NCI-H2171 treated with DMSO at 0.1 percent for 48 hours (cell line): ENCODE measurements at places on chromosomes 2 and 18.

DNA sequence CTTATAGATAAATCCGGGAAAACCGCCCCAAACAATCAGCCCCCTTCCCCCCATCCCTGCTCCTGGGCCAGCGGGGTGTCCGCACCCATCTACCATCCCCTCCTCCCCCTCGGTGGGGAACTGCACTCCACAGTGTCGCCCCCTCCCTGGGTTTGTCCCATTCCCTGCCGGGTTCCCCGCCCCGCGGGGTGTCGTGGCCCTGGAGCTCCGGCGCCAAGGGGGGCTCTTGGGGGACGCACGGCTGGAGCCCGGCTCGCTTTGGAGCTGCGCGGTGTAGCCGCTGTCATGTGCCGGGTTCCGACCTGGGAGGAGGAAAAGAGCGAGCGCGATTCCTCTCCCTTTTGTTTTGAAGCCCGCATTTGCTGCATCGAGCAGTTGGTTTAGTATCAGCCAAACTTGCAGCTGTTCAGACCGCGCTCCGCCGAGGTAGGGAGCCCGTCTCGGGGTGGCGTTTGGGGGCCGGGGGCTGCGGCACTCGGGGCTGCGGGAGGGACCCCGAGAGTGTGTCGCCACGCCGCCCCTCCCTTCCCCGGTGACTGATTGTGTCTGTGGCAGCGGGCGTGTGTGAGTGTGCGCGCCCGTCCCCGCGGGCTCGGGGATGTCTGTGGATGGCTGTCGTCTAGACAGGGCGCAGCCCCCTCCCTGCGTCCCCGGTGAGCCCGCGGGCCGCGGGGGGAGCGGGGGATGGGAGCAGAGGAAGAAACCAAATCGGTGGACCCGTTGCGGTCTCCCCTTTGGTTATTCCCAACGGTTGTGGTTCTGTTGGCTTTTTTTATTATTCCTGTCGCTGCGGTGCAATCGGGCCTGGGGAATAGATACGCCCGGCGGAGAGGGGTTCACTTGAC is 797 bp downstream of the CTIF start:
- DNase-seq: peak; percentile 57

- DNase-seq: no peak
These were observed 272.8 kb downstream of the CYRIA start for GRCh38 chr2:16392647-16393499.

DNA sequence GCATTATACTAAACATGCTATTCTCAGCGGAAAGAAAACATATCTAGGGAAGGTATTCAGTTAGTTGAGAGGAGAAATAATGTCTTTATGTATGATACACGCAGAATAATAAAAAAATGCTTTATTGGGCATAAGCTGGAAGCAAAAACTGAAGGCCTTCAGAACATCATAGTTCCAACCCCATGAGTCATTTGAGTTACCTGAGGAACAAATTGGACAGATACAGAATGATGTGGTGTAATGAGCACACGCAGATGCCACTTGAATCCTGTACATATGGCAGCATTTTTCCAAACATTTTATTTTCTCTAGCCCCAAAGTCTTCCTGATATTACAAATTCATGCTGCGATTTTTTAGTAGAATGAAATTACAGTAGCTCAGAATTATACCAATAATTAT is 23.2 kb upstream of the TRIB2 start:
- no peak for DNase-seq

GRCh38 chr2:237407700-237408099 is 6.3 kb downstream of the COL6A3 start:
- DNase-seq: no peak

DNA sequence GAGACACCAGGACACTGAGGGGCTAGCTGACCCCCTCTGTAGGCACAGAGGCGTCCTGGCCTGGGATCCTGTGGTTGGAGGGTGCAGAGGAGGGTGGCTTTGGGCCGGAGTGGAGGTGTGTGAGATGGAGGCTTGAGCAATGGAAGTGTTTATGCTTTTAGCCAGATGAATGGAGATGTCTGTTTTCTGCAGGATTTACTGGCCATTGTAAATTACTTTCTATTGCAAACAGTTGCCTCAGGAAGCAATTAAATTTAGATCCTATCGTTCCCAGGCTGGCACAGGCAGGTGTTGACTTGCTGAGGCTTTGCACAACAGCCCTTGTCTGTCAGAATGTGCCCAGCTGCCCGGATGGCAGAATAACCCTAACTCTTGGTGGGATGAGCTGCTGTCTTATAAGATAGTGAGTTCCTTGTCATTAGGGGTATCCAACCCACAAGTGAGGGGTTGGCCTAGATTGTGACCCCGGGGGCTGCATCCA is 1.8 kb upstream of the ARID5A start:
- DNase-seq: peak; percentile 10

DNA sequence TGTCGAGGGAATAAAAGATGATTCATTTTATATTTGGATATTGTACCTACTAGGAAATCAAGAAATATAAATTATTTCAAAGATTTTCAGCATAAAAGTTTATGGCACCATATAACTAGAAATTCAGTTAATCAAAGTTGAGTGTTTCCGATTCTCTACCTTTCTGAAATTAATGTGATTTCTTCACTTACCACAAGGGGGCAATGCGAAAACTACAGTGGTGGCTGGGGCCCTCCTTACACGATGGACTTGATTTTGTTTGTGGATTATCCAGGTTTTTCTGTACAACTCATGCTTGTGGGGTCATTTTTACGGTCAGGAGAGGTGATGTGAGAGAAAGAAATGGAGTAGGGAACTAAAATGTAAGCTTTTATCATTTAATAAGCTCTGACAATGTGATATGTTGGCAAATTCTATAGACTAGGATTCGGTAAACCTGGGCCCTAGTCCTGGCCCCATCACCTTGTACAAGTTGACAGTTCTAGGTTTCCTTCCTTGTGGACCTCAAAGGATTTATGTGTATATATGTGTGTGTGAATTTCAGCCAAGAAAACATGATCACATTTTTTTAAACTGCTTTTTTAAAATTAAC is 47.6 kb downstream of the G6PC2 start:
- peak; percentile 21 for DNase-seq

GRCh38 chr2:78077633-78078032 is 555.5 kb upstream of the LRRTM4 start:
- DNase-seq: peak; percentile 51

DNA sequence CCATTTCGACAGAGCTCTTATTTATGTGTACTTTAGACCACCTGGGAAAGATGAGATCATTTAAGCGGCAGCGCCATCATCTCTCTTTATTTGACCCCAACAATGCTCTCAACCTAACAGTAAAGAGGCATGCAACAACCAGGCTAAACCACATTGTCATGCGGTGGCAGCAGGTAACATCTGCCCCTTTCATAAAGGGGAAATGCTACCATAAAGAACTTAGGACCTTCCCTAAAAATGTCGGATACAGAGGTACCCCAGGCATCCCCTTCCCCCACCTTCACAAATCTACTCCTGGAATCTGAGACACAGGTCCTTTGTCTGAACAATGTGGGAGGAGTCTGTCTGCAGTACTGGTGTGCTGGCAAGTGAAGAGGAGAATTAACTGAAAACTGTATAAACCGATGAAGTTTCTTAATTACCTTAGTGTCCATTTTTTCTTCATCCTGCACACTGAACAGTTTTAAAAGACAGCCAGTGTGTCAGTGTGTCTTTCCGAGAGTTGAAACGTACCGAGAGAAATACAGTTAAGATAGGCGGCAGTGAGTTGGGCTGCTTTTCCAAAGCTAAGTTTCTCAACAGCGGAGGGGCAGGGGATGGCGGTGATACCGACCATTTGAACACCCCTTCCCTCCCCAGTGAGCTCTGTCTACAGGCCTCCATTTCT is 1.9 kb downstream of the MEX3C start:
- peak; percentile 89 for DNase-seq

- no peak for DNase-seq
These were observed 78.4 kb downstream of the LIMS1 start for GRCh38 chr2:108612514-108613183.

- no peak for DNase-seq
These were observed 13.0 kb downstream of the FABP1 start for GRCh38 chr2:88114889-88115288.

DNA sequence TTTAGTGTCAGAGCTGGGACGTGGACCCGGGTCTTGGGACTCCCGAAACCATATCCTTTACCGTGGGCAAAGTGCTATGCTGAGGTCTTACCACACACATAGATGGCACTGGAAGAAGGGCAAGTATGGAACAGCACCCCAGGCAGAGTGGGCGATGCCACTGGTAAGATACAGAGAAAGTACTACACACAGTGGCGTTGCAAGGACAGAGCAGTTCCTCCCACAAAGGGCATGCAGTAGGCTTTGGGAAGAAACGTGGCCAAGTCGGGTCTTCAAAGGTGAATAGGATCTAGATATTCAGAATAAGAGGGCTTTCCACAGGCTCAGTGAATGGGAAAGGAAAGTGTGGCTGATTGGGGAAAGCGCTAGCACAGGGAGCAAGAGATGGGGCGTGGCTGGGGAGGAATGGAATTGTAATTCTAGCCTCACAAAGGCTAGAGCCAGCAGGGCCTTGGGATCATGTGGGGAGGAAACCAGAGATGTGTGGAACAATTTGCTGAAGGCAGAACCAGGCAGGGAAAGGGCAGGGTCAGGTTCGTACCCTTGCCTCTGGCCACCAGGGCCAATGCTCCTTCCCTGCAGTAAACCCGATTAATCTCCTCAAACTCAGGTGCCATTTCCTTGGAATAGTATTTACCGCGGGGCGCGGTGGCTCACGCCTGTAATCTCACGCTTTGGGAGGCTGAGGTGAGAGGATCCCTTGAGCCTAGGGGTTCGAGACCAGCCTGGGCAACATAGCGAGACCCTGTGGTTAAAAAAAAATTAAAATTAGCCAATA is 36.0 kb downstream of the PCBP1 start:
- DNase-seq: peak; percentile 54

GRCh38 chr2:62204998-62205496 is 9.1 kb downstream of the B3GNT2 start:
- no peak for DNase-seq

GRCh38 chr2:39266139-39266805 is 22.5 kb upstream of the CDKL4 start:
- peak; percentile 4 for DNase-seq

DNA sequence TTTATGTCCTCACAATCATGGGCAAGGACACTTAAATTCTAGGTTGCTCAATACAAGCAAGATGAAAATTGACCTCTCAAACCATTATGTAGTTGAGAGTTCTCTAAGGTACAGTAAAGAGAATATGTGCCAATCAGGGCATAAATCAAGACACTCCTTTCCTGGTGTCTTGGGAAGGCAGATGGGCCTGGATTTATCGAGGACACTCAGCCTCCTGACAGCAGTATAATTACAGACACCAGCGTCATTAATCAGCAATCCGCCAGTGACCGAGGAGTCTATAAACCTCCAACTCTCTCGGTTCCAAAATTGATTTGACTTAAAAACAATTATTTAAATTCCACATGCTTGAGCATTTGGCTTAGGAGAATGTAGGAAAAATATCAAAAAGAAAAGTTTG is 75.7 kb upstream of the DAPL1 start:
- no peak for DNase-seq

DNA sequence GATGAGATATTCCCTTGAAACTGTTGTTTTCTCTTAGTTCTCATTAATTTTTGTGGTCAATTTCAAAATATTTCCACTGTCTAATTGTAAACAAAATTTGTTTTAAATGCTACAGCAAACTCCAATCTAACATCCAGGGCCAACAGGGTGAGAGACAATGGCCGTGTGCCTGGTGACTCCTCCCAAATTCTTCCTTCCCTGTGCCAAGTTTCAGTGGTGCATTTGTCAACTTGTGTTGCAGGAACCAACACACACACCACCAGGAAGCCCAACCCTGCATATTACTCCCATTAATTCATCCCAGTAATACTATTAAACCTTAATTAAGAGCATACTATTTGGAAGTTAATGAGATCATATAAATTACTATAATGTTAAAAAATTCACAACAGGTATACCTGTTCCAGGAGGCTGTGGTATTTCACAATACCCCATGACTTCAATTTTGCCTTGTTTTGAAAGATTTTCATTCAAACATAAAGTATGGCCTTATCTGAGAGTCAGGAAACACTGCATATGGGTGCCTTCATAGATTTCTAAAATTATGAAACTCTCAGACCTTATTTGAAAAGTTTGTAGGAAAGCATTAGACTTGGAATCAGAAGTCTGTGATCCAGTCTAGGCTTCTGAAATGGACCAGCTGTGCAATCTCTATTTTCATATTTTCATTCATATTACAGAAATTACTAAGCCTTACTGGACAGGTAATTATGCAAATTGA is 1.1 kb downstream of the SERPINB2 start:
- DNase-seq: no peak

- no peak for DNase-seq
These were observed 1254.8 kb upstream of the CHAC2 start for GRCh38 chr2:52512760-52513159.

DNA sequence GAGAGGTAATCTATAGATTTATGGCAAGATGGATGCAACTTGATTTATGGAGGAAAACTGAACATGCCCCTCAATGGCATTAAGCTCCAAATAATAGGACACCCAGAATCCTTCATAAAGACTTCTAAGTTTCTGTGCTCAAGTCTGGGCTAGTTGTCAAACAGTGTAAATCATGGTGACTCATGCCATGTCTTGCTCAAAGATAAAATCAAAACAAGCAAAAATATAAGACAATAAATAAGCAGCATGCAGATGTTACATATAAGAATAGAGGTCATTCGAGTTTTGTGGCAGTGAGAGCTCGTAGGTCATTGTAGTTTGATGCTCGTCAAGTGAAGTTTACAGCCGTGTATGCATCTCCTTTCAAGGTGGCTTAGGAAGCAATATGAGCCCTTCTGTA is 403.2 kb downstream of the THSD7B start:
- no peak for DNase-seq

DNA sequence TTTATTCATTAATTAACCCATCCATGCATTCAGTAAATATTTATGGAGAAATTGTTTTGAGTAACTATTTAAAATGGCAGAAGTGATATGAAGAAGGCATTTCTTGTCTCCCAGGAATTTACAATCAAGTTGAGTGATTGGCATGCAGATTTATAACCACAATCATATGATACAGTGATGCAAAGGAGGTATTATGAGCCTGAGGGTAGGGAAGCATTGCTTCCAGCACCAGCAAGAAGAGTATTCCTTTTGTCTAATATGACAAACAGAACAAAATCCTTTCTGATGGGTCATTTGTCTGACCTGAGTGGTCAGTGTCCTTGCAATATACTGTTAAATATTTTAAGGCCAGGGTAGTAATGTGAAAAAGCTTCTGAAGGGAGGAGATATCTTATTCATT is 244.2 kb upstream of the RGPD4 start:
- DNase-seq: no peak
